ENCODE measurements at places on chromosomes 2 and 18.

GRCh38 chr2:6973895-6974545 lies 56.8 kb downstream of the RNF144A start:
- DNase-seq = no peak

GRCh38 chr2:190920085-190920484 lies 39.5 kb downstream of the GLS start:
- DNase-seq = no peak

- DNase-seq = no peak
Observed at GRCh38 chr18:76712511-76713140, 109.7 kb upstream of the ZNF236 start.

DNA sequence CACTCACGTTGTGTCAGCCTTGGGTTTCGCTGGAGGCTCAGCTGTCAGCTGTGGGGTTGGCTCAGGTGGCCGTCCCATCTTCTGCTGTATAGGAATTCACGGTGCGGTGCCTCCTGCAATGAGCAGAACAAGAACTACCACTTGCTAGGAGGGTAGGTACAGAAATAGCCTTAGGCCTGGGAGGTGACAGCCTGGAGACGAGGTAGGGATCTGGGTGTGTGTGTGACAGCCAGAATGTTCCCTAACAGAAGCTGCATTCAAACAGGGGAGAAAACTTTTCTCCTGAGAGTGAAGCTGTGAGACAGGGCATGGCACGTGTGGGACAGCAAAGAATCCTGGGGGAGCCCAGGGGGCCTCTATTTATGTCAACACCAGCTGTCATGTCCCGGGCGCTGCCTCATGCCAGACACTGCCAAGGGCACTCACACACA lies 8.4 kb upstream of the MAL start:
- no peak for DNase-seq

DNA sequence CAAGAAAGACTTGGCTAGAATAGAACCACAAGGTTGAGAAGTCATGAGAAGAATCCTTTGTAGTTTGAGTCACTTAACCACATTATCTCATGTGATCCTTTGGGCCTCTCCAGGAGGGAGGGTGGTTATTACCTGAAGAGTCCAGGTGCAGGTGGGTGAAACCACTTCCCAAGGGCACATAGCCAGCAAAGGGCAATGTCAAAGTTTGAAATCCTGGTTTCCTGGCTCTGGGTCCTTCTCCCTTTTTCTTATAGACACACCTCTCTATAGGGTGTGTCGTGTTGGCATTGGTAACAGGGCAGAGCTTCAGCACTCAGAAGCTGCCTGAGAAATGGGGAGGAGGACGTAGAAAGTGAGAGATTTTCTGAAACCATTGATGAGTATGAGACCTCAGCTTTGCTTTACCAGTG lies 137.9 kb downstream of the MGAT5 start:
- DNase-seq = no peak
